ENCODE measurements at places on chromosomes 2 and 18. TPM values are rescaled to one million over a fixed set of nuclear protein-coding genes. Genes with fewer than 3 reads are reported as not detected.

The FRZB gene
- under 0.01 TPM for total RNA-seq

The LYG1 gene
- 0.78 TPM for total RNA-seq

The MAB21L4 gene
- total RNA-seq = 5.9 TPM

The NR4A2 gene
- total RNA-seq = 0.57 TPM

The APCDD1 gene
- total RNA-seq = not detected

The FEZ2 gene
- total RNA-seq = 60.9 TPM

The COL4A3 gene
- not detected for total RNA-seq

The TXNDC2 gene
- total RNA-seq = under 0.01 TPM

The VAMP8 gene
- 38.3 TPM for total RNA-seq

The CYP27A1 gene
- 0.64 TPM for total RNA-seq

The FECH gene
- 20.8 TPM for total RNA-seq

The CGREF1 gene
- 1.0 TPM for total RNA-seq

The KCNG3 gene
- under 0.01 TPM for total RNA-seq

The SERPINB2 gene
- 182 TPM for total RNA-seq

The SLC39A10 gene
- 16.2 TPM for total RNA-seq

The RAB17 gene
- total RNA-seq = 1.5 TPM

The WDR7 gene
- total RNA-seq = 24.7 TPM

The SLC8A1 gene
- 7.2 TPM for total RNA-seq

The CABLES1 gene
- 1.2 TPM for total RNA-seq

The NETO1 gene
- total RNA-seq = not detected

The COBLL1 gene
- 34.9 TPM for total RNA-seq

The NAT8 gene
- not detected for total RNA-seq

Data from nasal cavity respiratory epithelium epithelial cell of viscerocranial mucosa (primary cell).